ENCODE measurements at places on chromosomes 6 and 20.
A peak's percentile ranks its signal among the peaks of the same experiment; 100 is the strongest.

DNA sequence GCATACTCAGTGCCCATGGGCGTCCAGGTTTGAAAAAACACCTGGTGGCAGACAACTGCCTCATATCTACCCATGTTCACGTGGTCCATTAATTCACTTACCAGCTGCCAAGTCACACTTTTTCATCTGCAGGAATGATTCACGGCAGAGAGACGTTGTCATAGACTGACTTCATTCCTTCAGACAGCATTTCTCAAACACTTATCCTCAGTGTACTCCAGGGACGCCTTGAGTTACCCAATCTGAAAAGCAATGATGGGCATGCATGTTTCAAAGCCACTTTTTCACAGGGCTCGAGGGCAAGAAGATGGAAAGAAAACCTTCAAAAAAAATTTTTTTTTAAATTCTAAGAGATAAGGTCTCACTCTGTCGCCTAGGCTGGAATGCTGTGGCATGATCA is 6.0 kb downstream of the MMP24OS start:
- no peak for DNase-seq

GRCh38 chr6:72287801-72288200 is 334.1 kb upstream of the KCNQ5 start:
- no peak for DNase-seq

GRCh38 chr6:156767603-156768467 is 9.3 kb upstream of the ARID1B start:
- DNase-seq: no peak

GRCh38 chr6:135230711-135231468 is 49.8 kb downstream of the MYB start:
- no peak for DNase-seq

GRCh38 chr6:20652299-20653084 is 118.2 kb downstream of the CDKAL1 start:
- no peak for DNase-seq

DNA sequence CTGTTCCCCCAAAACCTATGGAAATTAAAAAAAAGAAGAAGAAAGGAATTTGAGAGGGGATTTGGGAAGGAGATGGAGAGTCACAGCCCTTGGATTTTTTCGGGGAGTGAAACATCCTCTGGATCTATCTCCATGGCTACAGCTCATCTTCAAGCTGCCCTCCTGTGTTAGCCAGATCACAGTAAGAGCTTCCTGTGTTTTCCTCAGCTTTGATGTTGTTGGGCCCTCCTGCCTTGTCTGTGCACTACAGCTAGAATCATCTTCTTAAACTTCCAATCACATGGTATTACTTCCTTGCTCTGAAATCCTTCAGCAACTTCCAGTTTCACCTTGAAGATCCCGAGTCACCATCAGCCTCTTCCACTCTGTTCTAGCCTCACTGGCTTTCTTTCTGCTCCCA is 207.8 kb upstream of the ZFP64 start:
- no peak for DNase-seq

GRCh38 chr6:155157101-155157500 is 106.7 kb upstream of the CLDN20 start:
- DNase-seq: no peak

DNA sequence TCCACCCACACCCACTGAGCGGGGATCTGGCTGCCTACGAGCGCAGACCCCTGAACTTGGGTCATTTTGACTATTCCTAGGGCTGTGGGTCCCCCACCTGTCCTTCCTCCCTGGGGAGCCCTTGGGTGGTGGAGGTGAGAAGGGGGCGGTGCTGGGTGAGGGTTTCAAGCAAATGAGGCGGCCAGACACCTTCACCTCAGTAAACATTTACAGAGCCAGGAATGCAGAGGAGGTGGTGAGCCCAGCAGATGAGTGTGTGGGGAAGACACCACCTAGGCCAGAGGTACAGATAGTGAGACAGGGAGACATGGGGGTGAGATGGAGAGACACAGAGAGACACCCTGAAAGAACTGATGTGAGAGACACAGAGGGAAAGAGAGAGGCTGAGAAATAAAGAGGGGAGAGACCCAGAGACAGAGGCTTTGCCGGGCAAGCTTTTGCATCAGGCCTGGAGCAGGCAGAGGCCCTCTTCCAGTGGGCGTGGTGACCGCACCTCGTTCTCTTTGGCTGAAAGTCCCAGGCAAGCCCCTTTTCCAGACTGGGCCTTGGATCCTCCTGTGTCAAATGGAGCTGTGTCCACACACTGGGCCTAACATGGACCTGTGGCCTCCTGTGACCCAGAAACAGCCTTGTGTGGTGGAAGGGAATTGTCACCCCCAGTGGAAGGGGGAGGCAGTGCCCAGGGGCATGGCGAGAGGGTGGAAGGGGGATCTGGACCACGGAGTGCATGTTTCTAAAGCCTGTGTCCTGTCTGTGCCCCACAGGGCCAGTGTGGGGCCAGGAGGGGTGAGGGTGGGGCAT is 29.7 kb downstream of the CEBPB start:
- DNase-seq: no peak

DNA sequence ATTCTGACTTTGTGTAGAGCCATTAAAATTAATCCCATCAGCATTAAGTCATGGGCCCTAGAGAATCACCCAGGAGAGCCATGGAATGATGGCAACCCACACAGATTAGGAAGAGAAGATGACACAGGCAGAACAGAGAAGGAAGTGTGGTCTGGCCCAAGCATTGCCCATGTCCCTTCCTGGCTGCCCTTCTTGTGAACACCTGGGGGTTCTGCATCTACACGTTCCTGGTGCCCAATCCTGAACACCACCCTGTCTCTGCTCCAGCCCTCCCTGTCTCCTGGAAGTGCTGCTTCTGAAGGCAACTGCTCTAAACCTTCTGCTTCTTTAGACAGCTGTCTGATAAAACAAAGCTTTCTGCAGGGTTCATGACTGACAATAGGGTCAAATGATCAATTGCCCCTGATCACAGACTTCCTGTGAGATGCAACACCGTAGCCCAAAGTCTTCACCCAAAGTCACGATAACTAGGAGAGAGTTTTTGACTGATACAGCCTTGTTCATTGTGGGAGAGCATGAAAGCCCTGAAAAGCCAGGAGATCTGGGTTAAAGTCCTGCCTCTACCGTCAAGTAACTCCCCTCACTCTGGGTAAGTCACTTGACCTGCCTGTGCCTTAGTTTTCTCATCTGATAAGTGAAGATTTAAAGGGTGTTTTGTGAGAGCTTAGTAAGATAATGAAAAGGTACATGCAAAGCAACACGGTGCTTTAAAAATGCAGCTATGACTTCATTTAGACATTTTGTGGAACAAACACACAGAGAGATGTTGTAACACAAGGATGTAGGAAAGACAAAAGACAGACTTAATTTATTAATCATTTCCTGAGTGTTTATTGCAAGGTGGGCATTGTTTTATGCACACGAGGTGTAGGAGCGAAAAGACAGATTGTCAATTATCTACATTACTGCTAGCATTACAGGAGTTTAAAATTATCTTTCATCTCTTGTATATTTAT is 291.2 kb upstream of the STXBP5 start:
- no peak for DNase-seq

DNA sequence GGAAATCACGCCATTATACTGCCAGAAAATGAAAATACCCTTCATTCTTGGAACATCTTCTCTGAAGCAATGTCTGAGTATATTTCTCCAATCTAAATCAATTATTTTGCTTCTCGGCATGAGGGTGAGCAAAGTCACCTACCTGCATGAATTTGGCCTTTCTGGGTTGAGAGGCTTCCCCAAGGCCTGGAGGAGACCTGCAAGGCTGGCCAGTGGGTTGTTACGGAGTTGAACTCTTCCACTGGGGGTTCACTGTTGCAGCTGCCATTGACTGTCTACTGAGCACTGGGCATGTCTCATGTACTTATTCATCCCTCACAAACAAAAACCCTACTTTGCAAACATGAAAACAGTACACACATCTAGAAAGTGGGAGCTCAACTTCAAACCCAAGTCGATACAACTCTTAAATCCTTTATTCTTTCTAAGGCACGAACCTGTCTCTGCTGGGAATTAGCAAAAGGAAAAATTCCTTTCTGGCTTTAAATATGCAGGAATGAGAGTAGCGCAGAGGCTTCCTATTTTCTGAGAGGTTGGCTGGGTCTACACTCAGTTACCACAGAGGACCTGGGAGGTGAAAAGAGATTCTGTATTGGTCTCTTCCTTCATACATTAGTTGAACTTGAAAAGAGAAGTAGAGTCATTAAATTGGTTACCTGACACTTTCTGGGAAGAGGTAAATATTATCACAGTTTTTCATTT is 87.6 kb upstream of the SGK1 start:
- no peak for DNase-seq

DNA sequence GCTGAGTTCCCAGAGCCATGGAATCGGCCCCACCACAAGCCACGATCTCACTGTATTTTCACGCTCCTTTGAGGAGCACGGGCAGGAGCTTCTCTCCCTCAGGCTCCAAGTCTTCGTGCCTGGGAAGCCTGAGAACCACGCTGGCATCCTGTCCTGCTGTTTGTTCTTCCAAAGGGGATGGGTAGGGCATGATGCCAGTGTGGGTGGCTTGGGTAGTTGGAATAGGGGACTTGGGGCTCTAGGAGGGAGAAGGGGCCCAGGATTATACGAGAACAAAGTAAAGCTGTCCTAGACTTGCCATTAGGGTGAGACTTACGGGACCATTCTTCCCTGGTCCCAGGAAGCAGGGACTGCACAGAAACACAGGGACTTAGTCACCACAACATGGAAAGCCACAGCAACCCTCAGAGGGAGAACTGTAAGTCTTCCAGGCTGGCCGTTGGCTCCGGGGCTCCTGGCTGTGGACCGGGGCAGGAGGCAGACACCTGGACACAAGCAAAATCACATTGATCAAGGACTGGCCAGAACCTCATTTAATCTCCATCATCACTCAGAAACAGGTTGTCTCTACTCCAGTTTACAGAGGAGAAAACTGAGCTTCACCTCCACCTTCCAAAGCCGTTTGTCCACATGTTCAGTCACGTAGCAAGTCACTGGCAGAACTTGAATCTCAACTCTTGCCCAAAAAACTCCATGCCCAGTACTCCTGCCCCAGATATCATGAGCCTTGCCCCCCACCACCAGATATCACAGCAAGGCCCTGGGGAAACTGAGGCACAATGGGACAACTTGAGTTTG is 1.3 kb downstream of the CCN5 start:
- no peak for DNase-seq

- DNase-seq: no peak
Observed at GRCh38 chr6:163165922-163166321, 248.6 kb upstream of the QKI start.

DNA sequence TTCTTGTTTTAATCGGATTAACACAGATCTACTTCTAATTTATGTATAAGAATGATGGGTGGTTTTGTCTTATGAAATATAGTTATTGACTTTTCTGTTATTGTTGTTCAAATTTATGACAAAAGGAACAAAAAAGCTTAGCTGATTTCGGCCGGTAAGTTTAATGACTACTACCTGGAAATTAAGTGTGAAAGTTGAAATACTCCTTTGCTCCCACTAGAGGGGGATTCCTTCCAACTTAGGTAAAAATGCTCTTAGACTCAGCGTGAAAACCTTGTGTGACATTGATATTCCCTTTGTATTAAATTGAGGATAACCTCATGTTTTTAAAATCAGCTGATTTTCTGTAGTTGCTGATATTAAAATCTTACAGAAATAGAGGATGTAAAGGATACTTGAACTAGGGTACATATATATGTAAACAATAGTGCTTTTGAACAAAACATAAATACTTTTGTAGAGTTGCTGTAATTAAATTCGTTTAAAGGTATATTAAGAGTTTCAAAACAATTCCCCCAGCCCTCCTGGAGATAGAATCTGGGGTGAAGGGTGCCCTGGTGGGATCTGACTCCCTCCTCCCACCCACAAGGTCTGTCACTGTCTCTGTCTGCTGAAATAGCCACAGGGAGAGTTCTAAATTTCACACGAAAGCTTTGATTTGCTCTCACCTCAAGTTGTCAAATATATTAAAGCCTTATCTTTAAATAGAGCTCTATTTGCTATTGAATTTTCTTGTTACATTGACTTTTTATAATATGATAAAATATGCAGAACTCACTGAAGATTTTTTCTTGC is 257.5 kb downstream of the ARID1B start:
- DNase-seq: peak; percentile 59

DNA sequence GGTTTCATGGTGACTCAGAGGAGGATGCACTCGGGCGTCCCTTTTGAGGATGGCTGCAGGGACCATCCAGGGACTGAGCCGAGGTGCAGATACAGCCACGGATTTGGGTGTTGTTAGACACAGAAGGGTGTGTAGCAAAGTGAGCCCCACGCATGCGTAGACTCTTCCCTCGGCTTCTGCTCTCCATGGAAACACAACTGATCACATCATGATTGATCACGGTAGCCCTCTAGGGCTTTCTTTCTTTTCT is 606 bp upstream of the ULBP1 start:
- no peak for DNase-seq

- peak; percentile 72 for DNase-seq
Observed at GRCh38 chr6:52877168-52877567, 32.3 kb downstream of the GSTA3 start.

GRCh38 chr6:134123666-134124208 is 71.3 kb upstream of the SLC2A12 start:
- peak; percentile 74 for DNase-seq

GRCh38 chr6:162873537-162873936 is 145.8 kb downstream of the PACRG start:
- DNase-seq: no peak

DNA sequence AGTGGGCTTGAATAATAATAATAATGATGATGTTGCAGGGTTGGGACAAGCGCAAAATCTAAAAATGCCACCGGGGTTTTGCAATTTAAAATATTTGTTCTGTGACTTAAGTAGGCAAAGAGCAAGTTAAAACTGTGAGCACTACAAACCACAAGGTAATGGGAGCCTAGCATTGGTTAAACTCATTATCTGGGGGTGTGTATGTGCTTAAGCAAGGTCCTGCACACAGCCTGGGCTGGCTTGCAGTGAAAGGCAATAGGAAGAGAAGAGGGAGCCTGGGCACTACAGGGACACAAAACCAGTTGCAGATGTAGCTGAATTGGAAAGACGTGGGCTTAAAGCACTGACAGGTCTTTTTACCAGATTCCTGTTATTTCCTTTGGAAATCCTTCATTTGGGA is 11.7 kb downstream of the SIM1 start:
- no peak for DNase-seq

DNA sequence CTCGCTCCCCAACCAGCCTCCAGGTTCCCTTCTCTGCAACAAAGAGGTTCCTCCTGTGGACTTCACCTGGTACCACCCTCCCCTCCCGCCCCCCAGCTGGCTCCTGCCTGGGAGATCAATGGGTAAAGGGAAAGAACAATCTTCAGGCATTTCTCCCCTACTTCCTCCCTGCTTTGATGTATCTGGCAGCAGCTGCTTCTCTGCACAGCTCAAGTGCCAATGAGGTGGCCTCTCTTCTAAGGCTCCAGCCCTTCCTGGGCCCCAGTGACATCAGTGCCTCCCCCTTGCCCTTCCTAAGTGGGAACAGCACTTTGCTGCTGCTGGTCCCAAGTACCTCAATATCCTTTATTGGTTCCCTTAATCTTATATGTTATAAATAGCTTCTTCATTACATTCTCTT is 23.5 kb downstream of the MOCS1 start:
- DNase-seq: no peak

DNA sequence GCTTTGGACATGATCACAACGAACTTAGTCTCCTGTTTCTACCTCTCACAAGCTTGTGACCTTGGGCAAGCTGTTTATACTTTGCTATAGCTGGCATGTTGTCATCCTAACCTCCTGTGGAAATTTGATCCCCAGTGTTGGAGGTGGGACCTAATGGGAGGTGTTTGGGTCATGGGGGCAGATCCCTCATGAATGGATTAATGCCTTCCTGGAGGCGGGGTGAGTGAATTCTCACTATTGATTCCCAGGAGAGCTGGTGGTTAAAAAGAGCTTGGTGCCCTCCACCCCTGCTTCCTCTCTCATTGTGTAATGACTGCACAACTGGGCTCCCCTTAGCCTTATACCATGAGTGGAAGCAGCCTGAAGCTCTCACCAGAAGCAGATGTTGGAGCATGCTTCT is 228.9 kb downstream of the HIVEP2 start:
- peak; percentile 27 for DNase-seq
